Progenitor cell of endocrine pancreas (in vitro differentiated cells): ENCODE measurements at places on chromosomes 6 and 20. TPM values are rescaled to one million over a fixed set of nuclear protein-coding genes. Genes with fewer than 3 reads are reported as not detected.

GRCh38 chr6:132445201-132445951 is 44.1 kb upstream of the MOXD1 start:
- no peaks in the 10 kb centered on the region for H3K27me3 ChIP-seq
- no peak overlapping the region for H3K4me3 ChIP-seq
- H3K36me3 ChIP-seq: peaks cover 7% of the 10 kb centered on the region
- no peak for DNase-seq

Gene GPX5
- not detected in 2 replicates for total RNA-seq

DNA sequence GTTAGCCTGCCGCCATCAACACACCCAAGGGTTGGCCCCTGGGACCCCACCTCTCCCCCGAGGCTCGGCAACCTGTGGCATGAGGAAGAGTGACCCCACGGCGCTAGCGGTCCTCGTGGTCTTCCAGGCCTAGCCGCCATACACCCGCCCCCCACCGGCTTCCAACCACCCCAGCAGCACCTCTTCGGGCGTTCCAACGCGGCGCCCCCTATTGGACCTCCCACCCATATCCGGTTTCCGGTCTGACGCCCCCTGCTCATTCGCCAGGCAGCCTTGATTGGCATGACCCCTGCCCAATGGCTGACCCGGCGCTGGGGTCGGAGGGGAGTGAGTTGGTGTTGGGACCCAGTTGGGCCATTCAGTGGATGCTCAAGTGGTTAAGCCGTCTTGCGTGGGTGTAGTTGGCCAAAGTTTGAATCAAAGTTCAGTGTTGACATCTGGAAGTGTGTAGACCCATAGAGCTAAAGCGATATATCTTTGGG is at the start of gene GNAS-AS1:
Gene GNAS-AS1, minus strand, starts transcription at position 210 of the 482 bp plus-strand sequence.
- H3K4me3 ChIP-seq: peak within 1 kb of the TSS; percentile 92
- H3K27ac ChIP-seq: peak within 1 kb of the TSS; percentile 85
- H3K4me1 ChIP-seq: peaks cover 22% of the 10 kb centered on the region
- DNase-seq: peak; percentile 86
- peaks cover 4% of the 10 kb centered on the region for H3K36me3 ChIP-seq
- H3K27me3 ChIP-seq: peaks cover 62% of the 10 kb centered on the region

Gene EYS
- 0.44 and 0.46 TPM in 2 replicates for total RNA-seq

DNA sequence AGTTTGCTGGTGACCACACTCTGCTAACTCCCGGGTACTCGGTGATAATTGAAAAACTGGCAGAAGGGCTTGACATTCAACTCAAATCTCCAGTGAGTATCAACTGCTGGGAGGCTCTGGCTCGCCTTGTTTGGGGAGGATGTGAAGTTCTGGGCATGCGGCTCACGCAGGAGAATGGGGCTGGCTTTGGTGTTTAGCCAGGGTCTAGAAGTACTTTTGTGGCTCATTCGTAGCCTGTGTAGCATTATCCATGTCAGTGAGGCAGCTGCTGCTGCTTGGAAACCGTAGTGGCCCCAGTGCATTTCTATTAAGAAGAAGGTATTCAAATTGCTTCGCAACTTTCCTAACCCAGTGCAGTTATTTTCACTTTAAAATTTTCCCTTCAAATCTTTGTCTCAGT is 52.2 kb downstream of the KDM1B start:
- H3K36me3 ChIP-seq: peaks cover 12% of the 10 kb centered on the region
- no peak overlapping the region for H3K4me3 ChIP-seq
- no peak for DNase-seq
- H3K4me1 ChIP-seq: no peaks in the 10 kb centered on the region

Gene CNPY3
- total RNA-seq: 61.5 and 64.1 TPM in 2 replicates

Gene CCDC28A
- total RNA-seq: 9.4 TPM in 2 replicates

DNA sequence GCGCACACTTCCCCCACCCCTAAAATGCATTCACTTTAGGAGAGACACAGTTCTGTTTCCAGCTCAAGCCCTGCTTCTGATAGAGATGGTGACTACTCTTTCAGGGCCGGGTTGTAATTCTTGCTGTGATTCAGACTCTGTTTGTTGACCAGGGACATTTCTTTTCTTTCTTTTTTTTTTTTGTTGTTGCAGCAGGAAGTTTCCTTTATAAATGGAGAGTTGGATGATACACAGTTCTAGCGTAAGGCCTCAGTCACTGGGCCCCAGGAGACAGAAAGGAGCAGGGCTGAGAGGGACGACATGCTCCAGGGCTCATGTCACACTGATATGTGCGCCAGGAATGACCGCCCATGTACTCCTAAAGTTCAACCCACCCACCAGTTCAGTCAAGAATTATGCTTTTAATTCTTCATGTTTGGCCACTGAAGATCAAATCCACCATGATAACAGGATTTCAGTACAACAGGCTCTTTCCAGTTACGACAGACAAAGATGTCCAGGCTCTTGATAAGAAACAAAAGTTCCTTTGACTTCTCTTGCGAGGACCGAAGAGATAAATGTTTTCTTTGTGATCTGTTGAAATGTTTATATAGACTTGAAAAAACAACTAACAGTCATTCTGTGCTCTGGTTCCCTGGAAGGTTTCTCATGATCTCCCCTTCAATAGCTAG is 142.5 kb downstream of the CD164 start:
- H3K4me3 ChIP-seq: no peak overlapping the region
- peaks cover 17% of the 10 kb centered on the region for H3K4me1 ChIP-seq
- peak overlapping the region; percentile 57 for H3K27ac ChIP-seq

DNA sequence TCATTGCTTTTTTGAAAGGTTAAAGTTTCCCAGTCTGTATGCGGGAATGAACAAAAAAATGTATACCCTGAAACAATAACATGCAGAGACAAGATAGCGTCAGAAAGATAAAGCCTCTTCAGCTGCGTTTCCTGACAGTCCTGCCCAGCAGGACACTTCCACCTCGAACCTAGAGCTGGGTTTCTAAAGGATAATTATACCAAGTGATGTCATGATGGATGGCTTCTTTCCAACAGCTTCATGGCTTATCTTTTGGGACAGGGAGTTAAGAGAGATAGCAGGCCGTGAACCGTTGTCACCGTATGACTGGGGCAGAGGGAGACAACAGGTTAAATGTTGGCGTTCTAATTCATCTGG is 267.6 kb upstream of the SGK1 start:
- H3K36me3 ChIP-seq: no peaks in the 10 kb centered on the region
- no peak overlapping the region for H3K4me3 ChIP-seq

Gene AGER
- total RNA-seq: 28.5 and 29.9 TPM in 2 replicates

GRCh38 chr6:30705620-30706019 is 11.5 kb downstream of the MDC1 start:
- H3K27ac ChIP-seq: no peak overlapping the region
- DNase-seq: no peak
- H3K4me3 ChIP-seq: no peak overlapping the region
- H3K4me1 ChIP-seq: no peaks in the 10 kb centered on the region

- no peaks in the 10 kb centered on the region for H3K4me1 ChIP-seq
- H3K4me3 ChIP-seq: no peak overlapping the region
- DNase-seq: no peak
- H3K36me3 ChIP-seq: no peaks in the 10 kb centered on the region
- peaks cover 30% of the 10 kb centered on the region for H3K27me3 ChIP-seq
- no peak overlapping the region for H3K27ac ChIP-seq
These were observed 71.7 kb upstream of the LY86 start for GRCh38 chr6:6516666-6517458.

Gene PROKR2
- total RNA-seq: not detected in 2 replicates

DNA sequence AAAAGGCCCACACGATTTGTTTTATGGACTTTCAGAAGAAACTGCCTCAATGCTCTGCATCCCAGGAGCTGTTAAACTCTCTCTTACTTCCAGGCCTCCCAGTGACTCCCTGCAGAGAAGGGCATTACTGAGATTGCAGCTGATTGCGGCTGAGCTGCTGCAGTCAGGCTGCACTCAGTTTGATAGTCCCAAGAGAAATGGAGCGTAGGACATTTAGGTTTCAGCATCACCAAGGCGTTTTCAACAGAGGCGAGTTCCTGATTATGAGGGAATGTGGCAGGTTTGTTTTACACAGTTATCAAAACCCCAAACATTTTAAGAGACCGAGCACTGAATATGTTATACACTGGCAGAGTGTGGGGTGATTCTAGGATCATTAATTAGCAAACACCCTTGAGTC is 145.6 kb downstream of the TBX18 start:
- H3K4me3 ChIP-seq: no peak overlapping the region
- DNase-seq: no peak
- peaks cover 1% of the 10 kb centered on the region for H3K4me1 ChIP-seq
- H3K27me3 ChIP-seq: no peaks in the 10 kb centered on the region

Gene WFDC2
- total RNA-seq: 161 and 188 TPM in 2 replicates

DNA sequence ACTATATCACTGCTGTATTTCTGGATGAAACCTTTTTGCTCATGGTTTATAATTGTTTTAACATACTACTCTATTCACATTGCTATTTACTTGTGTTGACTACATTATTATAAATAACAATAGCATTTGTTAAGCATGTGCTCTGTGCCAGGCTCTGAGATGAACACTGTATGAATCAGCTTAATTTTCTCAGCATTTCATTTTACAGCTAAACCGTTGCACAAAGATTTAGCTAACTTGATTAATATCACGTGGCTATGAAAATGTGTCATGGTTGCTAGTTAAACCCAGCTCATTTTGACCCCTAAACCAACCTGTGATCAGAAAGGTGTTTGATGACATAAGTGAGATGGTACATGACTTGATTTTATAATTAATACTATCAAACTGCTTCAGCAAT is 77.5 kb downstream of the NCOA7 start:
- no peak overlapping the region for H3K27ac ChIP-seq
- H3K36me3 ChIP-seq: no peaks in the 10 kb centered on the region
- no peak for DNase-seq
- H3K4me3 ChIP-seq: no peak overlapping the region
- H3K27me3 ChIP-seq: no peaks in the 10 kb centered on the region

DNA sequence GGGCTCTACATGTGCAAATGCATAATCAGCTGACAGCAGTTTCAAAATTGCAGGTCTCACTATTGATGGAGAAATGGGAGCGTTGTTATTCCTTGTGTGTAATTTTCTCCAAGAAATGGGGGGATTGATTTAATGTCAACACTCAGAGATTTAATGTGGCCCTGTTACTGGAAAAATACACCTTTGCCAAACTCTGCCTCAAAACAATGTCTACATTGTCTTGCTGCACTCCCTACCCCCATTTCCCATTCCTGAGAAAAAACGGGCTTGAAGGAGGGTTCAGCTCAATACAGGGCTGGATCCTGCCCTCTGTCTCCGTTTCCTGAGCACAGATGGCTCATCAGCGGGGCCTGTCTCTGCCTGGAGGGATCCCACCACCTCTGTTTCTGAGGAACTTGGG is 18.4 kb downstream of the EDN3 start:
- H3K4me3 ChIP-seq: peak overlapping the region; percentile 5
- H3K27ac ChIP-seq: peak overlapping the region; percentile 96
- DNase-seq: no peak
- peaks cover 41% of the 10 kb centered on the region for H3K4me1 ChIP-seq
- peaks cover 27% of the 10 kb centered on the region for H3K27me3 ChIP-seq
- peaks cover 2% of the 10 kb centered on the region for H3K36me3 ChIP-seq

- H3K4me3 ChIP-seq: no peak overlapping the region
- DNase-seq: no peak
- no peaks in the 10 kb centered on the region for H3K36me3 ChIP-seq
- H3K27ac ChIP-seq: no peak overlapping the region
These were observed 471.8 kb upstream of the AGPAT4 start for GRCh38 chr6:161745594-161746141.

DNA sequence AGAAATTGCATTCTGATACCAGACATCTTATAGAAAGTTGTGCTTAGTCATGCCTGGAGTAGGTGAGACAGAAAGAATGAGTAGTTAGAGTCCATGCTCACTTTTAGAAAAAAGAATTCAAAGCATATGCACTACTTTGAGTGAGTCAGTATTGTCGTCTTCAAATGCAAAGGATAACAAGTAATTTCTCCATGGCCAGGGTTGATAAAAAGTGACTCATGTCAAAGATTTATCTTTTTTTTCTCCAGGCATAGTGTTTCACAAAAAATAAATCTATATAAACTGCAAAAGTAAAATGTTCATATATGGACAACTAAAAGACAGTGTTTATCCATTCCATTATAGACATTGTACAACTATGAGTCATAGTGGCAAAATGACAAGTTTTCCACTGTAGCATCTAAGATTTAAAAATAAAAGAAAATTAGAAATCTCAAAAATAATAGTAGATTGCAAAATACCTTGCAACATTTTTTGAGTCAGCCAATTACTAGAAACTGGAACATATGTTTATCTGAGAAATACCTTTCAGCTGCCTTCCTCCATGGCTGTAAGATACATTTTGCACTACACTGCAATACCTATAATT is 329.6 kb downstream of the GRIK2 start:
- H3K36me3 ChIP-seq: no peaks in the 10 kb centered on the region
- H3K27me3 ChIP-seq: no peaks in the 10 kb centered on the region
- no peak overlapping the region for H3K27ac ChIP-seq
- DNase-seq: no peak

- peaks cover 5% of the 10 kb centered on the region for H3K27me3 ChIP-seq
- DNase-seq: no peak
- peak overlapping the region; percentile 3 for H3K4me3 ChIP-seq
- no peak overlapping the region for H3K27ac ChIP-seq
- peaks cover 47% of the 10 kb centered on the region for H3K4me1 ChIP-seq
These were observed 1.7 kb downstream of the SCML4 start for GRCh38 chr6:107822176-107823046.

DNA sequence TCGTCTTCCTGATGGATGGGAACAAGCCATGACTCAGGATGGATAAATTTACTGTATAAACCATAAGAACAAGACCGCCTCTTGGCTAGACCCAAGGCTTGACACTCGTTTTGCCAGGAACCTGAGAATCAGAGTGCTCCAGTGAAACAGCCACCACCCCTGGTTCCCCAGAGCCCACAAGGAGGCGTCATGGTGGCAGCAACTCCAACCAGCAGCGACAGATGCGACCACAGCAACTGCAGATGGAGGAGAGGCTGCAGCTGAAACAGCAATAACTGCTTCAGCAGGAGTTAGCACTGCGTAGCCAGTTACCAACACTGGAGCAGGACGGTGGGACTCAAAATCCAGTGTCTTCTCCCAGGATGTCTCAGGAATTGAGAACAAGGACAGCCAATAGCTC is 100.9 kb upstream of the SAMD5 start:
- H3K4me3 ChIP-seq: no peak overlapping the region
- H3K27me3 ChIP-seq: no peaks in the 10 kb centered on the region
- H3K4me1 ChIP-seq: no peaks in the 10 kb centered on the region
- H3K27ac ChIP-seq: no peak overlapping the region

Gene ZNF165
- total RNA-seq: 9.7 TPM in 2 replicates

- no peak overlapping the region for H3K4me3 ChIP-seq
- H3K36me3 ChIP-seq: no peaks in the 10 kb centered on the region
These were observed 8.9 kb upstream of the NTSR1 start for GRCh38 chr20:62699741-62700140.

Gene TRIM26
- 49.5 and 52.9 TPM in 2 replicates for total RNA-seq

Gene TBX18
- total RNA-seq: 1.3 and 1.8 TPM in 2 replicates
